ENCODE measurements at places on chromosomes 5 and 9.

GRCh38 chr9:88809355-88810161 lies 181.7 kb upstream of the S1PR3 start:
- DNase-seq, result peak; percentile 40

GRCh38 chr9:89405826-89406225 lies 87.5 kb downstream of the SECISBP2 start:
- no peak for DNase-seq

DNA sequence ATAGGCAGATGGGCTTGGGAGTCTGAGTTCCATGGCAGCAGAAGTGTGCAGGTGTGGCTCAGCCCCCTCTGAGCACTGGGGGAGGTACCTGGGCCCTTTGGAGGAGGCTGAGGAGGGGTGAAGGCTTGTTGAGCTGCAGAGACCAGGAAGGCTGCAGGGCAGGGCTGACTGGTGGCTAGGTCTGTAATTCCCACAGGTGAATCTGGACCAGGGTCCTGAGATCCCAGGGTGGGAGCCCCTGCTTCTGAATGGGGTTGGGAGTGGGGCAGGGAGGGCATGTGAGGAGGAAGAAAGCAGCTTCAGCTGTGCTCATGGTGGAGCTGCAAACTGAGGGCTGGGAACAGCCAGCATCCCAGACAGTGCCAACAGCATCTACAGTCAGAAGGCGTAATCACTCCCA lies 111.1 kb downstream of the CACNA1B start:
- no peak for DNase-seq

- no peak for DNase-seq
These were observed 39.5 kb downstream of the MED10 start for GRCh38 chr5:6338871-6339270.

- DNase-seq, result no peak
These were observed 18.3 kb upstream of the ARL14EPL start for GRCh38 chr5:116013936-116014335.

All from SJSA1 (cell line).